ENCODE measurements at places on chromosomes 13 and 19.

DNA sequence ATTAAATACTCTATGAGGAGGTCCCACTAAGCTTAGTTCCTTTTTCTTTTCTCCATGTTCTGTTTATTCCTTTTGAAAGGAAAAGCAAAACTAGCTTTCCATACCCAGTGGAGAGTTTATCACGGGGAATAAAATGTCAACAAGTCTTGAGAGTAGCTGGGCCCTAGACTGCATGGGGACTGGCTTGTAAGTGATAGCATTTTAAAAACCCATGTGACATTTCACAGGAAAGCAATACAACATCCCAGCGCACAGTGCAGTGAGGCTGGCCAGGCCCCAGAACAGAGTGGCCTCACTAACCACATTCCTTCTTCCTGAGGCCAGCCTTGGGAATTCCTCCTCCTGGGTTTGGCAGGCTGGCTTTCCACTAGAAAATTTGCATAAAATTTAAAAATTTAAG, 149.8 kb downstream of the DLEU7 start:
- no peak for DNase-seq

GRCh38 chr13:47661076-47661475, 340.0 kb downstream of the SUCLA2 start:
- DNase-seq, result no peak

DNA sequence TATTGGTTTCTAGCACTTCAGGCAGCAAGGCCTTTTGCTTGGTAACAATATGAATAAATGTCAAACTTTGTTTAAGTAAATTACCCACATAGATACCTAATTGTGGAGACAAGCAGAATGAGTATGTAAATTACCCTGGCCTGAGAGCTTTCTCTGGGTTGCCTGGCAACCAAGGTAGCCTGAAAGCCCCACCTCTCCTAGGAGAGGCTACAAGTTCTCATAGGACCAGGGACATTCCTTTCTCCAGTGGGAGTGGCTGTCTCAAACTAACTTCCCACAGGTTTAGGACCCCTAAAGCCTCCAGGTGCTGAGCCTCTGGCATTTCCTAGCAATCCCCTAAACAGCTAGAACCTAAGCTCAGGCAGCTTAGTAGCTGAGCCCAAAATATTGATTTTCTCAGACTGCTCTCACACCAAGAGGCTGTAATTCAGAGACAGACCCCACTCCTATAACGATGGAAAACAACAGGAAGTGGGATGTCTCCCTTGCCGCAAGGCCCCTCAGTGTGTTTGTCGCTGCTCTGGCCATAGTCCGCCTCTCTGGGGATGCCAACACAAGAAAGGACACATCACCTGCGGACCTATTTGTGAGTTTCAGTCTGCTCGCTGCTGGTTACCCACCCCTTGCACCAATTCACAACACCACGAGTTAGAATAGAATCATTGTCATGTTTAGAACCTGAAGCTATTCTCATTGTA, 207.3 kb downstream of the DLEU7 start:
- DNase-seq, result no peak

GRCh38 chr13:50592412-50593155, 250.9 kb downstream of the DLEU7 start:
- DNase-seq, result no peak

GRCh38 chr19:30403203-30403985, 31.2 kb downstream of the ZNF536 start:
- no peak for DNase-seq

DNA sequence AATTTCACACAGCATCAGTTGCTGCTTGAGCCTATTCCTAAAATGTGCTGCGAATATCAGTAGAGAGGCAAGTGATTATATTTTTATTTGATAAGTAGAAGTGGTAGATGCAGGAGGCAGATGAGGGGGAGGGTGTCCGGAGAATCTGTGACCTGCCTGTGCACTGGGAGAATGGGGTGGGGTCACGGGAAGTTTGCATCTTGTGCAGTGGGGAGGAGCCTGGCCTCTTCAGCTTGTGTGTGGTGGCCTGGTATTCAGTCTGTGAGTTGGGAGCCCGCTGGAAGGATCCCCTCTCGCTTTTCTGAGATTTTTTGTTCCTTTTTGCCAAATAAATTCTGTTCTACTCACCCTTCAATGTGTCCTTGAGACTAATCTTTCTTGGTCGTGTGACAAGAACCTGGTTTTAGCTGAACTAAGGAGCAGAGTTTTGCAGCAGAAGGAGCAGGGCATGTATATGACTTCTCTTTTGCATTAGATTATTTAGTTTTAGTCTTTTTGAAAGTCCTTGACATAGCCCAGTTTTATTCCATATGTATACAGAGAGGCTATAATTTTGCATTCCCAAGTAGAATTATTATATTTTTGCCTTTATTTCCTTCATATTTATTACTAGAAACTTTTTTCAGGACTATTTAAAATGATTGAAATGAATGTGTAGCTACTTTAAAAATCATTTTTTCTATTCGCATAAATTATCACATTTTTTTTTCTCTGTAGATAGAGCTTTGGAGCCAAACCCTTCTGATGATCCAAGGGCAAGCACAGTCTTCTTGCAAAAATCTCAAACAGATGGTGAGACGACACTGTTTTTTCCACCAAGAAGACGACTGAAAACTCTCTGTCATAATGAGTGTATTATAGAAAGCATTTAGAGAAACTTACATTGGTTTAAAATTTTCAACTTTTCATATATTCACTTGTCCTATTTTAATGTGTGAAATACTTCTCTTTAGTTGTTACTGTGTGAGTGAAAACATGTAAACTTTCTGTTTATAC, 1257.2 kb downstream of the UQCRFS1 start:
- DNase-seq, result no peak

DNA sequence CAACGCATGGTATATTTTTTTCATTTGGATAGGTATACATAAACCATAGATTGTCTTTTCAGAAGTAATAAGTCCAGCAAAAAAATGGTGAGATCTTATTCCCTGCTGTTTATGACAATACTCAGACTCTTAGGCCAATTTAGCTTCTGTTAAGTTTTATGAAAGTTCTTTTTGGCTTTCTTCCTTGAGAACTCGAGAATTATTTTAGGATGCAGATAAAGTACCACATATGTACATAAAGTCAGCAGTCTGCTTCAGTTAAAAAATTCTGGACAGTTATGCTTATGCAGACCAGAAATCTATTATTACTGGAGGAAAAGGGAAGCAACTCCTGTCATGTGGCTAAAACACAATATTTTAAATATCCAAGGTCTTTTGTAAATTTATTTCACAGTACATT, 422.9 kb downstream of the GPC6 start:
- DNase-seq, result no peak

DNA sequence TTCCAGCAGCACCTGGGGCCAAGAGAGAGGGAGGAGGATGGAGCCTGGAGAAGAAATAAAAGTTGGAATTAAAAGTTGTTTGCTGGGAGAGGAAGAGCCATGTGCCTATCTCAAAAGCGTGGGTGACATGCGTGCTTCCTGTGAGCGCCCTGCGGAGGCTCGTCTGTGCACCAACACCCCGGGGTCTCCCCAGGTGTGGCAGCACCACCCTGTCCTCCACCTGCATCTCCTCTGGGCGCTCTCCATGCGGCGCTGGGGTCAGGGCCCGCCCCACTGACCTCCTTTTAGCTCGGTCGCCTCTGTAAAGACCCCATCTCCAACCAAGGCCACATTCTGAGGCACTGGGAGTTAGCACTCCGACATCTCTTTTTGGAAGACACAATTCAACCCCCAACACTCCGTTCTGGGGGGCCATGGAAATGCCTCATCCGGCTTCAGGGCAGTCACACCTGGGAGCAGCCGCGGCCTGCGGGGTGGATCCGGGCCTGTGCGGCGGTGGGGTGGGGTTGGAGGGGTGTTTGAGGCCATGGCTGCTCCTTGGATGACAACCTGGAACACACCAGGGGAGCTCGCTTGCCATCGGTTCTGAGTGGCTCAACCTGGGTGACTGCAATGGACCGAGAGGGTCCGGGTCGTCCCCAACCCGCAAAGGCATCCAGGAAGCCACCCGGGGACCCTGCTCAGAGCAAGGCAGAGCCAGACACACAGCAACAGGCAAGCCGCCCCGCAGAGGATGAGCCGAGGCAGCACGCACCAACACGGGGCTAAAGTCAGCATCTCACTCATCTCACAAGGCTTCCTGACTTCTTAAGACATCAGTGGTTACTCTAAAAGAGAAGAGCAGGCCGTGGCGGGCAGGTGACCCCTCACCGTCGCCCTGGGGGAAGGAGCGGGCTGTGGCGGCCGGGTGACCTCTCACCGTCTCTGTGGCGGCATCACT, 79.4 kb upstream of the MCF2L start:
- no peak for DNase-seq

DNA sequence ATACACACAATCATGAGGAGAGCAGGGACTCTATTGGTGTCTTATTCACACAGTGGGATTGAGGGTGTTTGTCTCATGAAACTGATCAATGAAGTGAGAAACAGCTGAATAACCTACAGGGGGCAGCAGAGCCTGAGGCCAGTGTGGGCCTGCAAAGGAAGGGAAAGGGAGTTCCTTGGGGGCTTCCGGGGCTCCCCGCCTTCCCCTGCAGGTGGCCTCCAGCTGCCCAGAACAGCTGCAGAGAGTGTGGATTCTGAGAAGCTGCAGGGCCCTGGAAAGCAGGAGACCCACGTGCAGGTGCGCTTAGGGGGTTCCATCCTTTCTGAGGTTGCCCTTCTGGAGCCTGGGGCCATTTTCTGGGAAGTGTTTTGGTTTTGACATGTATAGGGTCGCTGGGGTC, 20.1 kb downstream of the ZNF763 start:
- DNase-seq, result no peak
